ENCODE measurements at places on chromosomes 16 and 17.

- DNase-seq: no peak
Measured at GRCh38 chr16:19179546-19180490, 11.8 kb downstream of the SYT17 start.

GRCh38 chr16:74563828-74564263 is 43.1 kb downstream of the GLG1 start:
- no peak for DNase-seq

DNA sequence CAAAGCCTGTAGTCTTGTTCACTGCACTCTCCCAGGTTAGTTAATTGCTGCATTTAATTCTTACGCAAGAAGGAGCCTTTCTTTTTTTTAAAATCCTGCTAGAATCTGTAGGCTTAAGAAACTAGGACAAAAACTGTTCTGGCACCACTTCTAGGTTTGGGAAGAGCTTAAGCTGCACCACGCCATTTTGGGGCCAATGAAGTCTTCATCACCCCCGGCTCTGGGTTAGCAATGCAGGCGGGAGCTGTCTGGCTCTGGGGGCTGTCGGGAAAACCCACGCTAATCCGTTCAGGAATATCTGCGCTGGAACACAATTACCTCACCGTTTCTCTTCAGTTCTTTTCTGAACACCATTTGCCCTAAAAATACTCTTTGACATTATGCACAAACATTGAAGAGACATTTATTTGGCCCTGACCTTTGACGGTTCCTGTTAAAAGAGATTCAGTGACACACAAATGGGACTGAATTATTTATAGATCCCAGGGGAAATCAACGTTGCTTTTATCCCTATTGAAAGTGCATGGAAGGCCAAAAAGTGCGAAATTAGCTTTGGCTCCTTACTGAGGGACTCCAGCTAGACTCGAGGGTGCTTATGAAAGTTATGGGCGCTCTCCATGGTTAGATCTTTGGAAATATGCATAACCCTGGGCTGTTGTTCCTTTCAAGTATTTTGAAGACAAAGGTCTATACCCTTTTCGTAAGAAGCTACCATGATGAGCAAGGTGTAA is 249.2 kb downstream of the HAPSTR1 start:
- no peak for DNase-seq

DNA sequence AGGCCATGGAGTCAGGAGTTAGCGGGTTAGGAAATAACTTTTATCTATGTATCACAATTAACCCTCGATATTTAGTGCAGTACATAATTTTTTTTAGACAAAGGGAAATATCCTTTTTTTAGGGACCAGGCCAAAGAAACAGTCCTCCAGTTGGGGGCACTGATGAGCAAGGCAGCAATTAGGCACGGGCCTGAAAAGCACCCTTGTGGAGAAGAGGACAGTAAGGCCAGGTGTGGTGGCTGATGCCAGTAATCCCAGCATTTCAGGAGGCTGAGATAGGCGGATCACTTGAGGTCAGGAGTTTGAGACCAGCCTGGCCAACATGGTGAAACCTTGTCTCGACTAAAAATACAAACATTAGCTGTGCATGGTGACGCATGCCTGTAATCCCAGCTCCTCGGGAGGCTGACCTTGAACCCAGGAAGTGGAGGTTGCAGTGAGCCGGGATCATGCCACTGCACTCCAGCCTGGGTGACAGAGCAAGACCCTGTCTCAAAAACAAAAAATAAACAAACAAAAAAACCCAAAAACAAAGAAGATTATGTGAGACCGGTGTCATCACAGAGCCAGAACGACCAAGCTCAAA is 158.3 kb upstream of the NOL11 start:
- DNase-seq: no peak

GRCh38 chr17:4840893-4841242 is 7.7 kb downstream of the MINK1 start:
- no peak for DNase-seq

GRCh38 chr17:45432405-45433158 is at the start of gene ARHGAP27:
Gene ARHGAP27, minus strand, starts transcription at chr17:45432870. Its CDS starts 2,591 bp downstream, at chr17:45430279.
- peak; percentile 76 for DNase-seq

- peak; percentile 50 for DNase-seq
Measured at GRCh38 chr17:74325743-74326379, at the start of gene KIF19. Gene KIF19, plus strand, starts transcription at chr17:74326226. Its CDS starts 124 bp downstream, at chr17:74326350.

- no peak for DNase-seq
Measured at GRCh38 chr17:1304962-1305563, 25.6 kb downstream of the TRARG1 start.

DNA sequence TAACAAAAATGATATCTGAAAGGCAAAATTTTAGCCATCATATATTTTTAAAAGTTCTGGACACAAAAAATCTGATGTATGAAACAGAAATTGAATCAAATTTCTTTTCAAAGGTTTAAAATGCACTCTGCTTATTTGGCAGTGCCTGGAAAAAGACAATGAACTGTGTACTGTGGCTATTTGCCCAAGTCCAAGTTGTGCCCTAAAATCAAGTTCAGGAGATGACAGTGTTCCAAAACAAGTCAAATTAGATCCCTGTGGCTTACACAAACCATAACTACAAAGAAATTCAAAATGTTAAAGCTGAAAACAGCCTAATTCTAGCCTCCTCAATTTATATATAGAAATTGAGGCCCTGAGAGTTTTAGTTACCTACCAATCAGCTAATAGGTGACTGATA is 25.6 kb downstream of the CMC2 start:
- no peak for DNase-seq

- DNase-seq: no peak
Measured at GRCh38 chr17:48925251-48925990, 17.2 kb downstream of the UBE2Z start.

- DNase-seq: no peak
Measured at GRCh38 chr17:45836047-45837044, 8.3 kb upstream of the SPPL2C start.

- peak; percentile 59 for DNase-seq
Measured at GRCh38 chr17:75152922-75153779, 1.2 kb downstream of the JPT1 start.

GRCh38 chr17:68288804-68289203 is 2.1 kb downstream of the SLC16A6 start:
- DNase-seq: no peak

DNA sequence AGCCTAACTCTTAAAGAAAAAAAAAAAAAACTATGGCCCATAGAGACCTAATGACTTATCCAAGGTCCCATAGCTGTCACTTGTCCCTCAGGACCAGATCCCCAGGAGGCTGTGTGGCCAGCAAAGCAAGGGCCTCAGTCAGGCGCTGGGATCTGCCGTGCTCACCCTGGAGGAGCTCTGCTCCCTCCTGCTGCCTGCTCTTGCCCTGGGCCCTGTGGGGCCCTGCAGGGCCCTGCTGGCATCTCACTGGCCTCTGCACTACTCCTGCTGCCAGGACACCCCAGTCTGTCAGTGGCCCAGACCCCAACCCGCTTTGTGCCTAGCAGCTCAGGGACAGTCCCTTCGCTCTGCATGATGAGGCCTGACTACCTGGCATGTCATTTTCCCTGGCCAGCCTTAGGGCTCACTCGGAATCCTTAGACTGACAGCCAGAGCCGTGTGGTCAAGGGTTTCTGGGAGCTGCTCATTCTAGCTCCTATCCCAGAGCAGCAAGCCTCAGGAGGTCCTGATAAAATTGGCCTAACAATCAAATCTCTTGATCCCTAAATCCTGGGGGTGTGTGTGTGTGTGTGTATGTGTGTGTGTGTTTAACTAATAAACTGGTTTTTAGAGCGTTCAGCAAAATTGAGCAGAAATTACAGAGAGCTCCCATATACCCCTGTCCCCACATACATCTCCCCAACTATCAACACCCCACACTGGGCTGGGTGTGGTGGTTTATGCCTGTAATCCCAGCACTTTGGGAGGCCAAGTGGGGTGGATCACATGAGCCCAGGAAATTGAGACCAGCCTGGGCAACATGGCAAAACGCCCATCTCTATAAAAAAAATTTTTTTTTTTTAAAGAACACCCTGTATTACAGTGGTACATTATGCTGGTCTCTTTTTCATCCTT is 21.7 kb downstream of the KATNIP start:
- no peak for DNase-seq

DNA sequence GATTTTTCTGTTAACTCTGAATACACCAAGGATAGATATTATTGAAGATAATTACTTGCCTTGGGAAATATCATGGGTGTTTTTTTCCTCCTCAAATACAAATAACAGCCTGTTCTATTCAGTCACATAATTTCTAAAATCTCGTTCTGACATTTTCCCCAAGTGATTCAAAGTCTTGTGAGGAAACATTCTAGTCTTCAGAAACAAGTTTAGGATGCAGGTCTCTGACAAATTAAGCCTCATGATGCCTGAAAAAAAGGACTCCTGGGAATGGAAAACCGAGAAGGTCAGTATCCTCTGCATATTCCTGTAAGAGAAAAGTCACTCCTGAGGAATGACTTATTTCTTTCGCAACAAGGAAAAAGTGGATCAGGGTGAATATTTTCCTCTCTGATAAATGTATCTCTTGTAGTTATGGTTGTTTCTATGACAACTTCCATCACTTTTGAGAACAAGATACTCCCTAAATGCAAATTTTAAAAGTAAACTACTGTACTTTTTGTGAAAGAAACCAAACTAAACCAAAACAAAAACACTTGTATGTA is 384.6 kb downstream of the CNTNAP4 start:
- DNase-seq: no peak

DNA sequence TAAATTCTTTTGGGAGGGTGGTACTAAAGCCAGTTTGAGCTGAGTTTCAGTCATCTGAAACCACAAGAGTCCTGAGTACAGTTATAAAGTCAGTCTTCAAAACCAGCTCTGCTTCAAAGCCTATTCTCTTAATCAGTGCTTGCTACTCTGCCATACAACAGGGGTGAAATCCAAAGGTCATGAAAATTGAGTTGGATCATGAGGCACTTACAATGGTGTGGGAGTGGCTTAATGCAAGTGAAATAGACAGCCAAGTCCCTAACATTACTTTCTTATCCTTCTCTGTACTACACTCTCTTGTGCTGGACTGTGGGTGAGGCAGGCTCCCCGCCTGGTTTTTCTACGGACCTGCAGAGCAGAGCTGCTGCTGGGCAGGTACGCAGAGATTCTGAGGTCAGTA is 12.4 kb downstream of the CBLN1 start:
- no peak for DNase-seq

GRCh38 chr16:49120631-49121030 is 161.0 kb downstream of the CBLN1 start:
- DNase-seq: no peak

DNA sequence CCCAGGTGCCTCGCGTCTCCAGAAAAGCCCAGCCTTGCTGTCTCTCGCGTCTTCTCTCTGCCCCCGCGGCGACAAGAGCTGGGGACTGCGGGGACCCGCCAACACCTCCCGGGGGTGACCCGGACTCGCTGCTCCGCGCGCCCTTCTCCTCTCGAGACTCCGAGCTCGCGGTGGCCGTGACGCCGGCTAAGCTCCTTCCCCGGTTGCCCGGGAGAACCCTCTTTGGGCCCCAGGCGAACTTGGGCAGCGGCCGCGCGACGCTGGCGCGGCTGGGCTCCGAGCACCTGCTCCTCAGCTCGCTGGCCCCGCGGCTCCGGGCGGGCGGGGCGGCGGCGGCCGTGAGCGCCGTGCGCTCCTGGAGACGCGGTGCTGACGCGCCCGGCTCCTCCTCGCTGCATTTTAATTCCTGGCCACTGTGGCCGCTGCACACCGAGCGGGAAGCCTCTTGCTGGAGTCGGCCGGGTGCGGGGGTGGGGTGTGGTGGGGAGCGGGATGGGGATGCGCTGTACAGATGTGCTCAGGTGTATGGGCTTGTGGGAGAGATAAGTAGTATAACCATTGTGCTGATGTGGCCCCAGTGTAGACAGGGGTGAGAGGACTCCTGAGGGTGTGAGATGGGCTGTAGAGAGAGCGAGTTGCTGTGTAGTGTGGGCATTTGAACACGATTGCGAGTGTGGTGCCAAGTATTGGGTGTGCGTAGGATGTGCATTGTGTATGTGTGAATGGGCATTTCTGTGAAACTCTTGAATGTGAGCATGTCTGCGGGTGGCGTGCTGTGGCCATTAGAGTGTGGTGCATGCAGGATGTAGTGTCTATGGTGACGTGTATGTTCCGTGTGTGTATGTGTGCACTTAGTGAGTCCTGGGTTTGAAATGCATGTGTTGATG is at the start of gene ASIC2:
ASIC2 (minus strand) TSS at position 315 of the 887 bp plus-strand sequence.
- no peak for DNase-seq

Data from right lobe of liver (tissue), 6 donors.